Spinal cord (tissue), 10 donors: ENCODE measurements at places on chromosomes 13 and 19. TPM values are rescaled to one million over a fixed set of nuclear protein-coding genes. Genes with fewer than 3 reads are reported as not detected.

F7 gene
- total RNA-seq = 0.40 TPM

ZNF418 gene
- 28.7 TPM for total RNA-seq

LRP3 gene
- 35.4 TPM for total RNA-seq

IER2 gene
- total RNA-seq = 12.6 TPM

RUBCNL gene
- total RNA-seq = 8.7 TPM

SHANK1 gene
- 8.4 TPM for total RNA-seq

DIAPH3 gene
- total RNA-seq = 7.5 TPM

SRRM5 gene
- total RNA-seq = 0.22 TPM
